CD4-positive, alpha-beta T cell treated with Interleukin-2 at 100 ng/mL for 4 hours (primary cell): ENCODE measurements at places on chromosomes 7 and 10.

- DNase-seq: no peak
Measured at GRCh38 chr10:44986179-44986578, 7.6 kb upstream of the DEPP1 start.

DNA sequence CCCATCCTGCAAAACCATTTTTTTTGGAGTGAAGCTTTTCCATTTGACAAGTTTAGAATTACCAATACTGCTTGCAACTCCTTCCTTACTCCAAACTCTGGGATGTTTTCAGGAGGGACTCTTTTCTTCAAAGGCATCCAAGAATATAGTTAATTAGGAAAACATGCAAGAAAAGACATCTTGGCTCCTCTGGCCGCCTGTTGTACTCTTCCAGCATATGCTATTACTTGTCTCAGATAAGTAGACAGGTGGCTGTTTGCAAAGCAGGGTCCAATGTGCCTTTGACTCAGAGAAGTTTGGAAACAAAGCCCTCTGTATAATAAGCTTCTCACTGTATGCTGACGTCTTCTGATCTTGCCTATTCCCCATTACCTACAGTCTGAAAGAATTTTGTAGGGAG lies 746.5 kb downstream of the AUTS2 start:
- DNase-seq: no peak

DNA sequence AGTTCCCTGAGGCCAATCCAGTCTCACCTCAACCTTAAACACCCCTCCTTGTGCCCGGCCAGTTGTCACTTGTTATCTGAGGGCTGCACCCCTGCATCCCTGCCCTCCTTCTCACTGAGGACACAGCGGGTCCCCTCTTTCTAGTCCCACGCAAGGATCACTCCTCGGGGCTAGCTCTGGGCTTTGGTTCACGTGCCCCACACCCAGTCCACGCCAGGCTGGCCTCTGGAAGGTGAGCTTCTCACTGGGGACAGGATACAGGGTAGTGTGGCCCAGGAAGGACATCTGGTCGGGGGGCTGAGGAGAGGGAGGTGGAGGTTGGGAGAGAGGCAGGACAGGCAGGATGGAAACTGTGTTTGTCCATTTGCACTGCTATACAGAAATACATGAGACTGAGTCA lies 25.5 kb downstream of the UPP1 start:
- DNase-seq: no peak

DNA sequence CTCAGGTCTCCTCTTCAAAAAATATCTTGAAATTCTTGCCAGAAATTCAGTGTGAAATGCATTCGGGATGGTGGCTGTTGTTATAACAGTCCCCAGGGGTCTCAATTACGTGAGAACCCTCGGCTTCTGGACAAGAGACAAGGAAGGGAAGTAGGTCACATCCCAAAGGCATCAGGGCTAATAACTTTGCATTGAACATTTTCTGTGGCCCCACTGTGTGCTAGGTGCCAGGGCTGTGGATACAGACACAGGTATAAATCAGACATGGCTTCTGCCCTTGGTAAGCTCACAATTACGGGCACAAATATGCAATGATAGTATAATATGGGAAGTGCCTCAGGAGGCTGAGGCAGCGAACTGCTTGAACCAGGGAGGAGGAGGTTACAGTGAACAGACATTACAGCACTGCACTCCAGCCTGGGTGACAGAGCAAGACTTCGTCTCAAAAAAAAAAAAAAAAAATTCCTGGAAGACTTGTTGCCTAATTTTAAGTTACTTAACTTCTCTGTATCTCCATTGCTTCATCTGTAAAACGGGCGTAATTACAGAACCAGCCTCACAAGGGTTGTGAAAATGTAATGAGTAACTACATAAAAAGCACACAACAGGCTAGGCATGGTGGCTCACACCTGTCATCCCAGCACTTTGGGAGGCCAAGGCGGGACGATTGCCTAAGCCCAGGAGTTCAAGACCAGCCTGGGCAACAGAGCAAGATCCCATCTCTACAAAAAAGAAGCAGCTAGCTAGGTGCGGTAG lies 2.5 kb upstream of the RHBDD2 start:
- DNase-seq: no peak

- DNase-seq: no peak
Measured at GRCh38 chr10:93876381-93876780, 17.4 kb upstream of the SLC35G1 start.

DNA sequence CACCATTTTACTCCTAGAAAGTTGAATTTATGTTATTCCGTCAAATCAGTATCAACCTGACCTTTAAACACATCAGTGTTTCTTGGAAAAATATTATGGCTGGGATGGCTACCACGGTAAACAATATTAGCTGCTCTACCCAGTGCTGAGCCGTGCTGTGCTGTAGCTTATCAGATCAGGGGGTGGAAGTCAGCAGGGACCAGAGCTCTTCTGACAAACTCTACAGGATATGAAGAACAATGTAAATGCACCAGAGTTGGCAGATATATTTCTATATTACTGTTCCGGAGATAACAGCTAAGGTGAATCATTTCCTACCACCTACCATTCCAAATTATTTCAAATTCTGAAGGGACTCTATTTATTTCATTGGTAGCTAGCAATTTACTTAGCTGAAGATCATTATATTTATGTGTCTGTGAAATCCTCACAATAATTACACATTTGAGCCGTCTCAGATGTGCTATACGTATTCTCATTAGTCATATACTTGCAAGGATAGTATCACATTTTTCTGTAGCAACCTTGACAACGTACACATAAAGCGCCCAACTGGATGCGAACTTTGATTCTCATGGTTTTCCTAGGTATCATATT lies 76.5 kb downstream of the TEX36 start:
- no peak for DNase-seq

GRCh38 chr10:124035928-124036558 lies 57.4 kb downstream of the CHST15 start:
- DNase-seq: peak; percentile 40

- DNase-seq: no peak
Measured at GRCh38 chr7:1548438-1548831, 7.6 kb downstream of the TMEM184A start.

DNA sequence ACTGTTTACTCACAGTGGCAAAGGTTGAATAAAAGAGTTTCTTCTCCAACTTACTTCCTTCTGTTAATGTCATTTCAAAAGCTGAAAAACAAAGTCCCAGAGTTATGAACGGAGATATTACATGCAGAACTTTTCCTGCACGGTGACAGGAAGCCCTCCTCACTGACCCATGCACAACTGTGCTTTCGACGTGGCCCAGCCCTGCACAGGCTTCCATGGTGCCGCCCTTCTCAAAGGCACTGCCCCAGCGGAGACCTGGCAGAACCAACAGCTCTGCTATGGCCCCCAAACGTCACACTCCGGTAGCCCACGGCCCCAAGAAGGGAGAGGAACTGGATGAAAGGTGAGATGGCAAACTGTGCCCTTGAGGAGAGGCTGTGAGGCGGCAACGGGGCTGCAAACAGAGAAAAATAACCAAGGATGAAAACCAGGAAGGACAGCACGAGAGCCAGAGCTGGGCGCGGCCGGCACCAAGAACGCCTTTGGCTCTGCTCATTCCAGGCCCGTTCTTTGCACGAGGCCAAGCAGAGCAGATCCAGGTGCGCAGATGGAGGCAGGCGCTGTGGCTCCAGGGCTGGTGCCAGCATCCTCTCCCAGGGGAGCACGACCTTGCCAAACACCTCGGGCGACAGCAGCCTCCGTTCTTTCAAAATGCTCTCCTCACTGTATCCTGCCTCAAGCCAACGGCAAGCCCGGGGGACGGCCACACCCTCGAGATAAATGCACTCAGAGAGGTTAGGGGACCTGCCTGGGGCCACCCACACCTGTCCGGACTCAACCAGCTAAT lies 7.0 kb upstream of the FUOM start:
- DNase-seq: no peak
